AG04450 (cell line): ENCODE measurements at places on chromosomes 1 and 21.

DNA sequence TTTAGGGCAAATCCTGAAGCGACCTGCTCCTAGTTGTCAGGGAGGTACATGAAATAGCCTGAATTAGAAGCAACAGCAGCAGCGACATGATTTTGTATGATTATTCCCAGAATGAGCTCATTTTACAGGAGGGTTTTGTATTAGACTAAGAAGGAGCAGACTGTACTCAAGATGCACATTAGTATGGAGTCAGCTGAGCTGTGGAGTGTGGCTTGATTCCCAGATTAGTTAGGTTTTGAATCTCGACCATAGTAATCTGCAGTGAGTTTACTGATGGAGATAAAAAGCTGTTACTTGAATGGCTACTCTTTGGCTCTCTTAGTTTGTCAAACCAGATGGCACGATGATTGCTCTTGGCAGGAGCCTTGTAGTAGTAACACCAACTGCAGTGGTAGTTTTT, 143.1 kb downstream of the PHTF1 start:
- DNase-seq = no peak

DNA sequence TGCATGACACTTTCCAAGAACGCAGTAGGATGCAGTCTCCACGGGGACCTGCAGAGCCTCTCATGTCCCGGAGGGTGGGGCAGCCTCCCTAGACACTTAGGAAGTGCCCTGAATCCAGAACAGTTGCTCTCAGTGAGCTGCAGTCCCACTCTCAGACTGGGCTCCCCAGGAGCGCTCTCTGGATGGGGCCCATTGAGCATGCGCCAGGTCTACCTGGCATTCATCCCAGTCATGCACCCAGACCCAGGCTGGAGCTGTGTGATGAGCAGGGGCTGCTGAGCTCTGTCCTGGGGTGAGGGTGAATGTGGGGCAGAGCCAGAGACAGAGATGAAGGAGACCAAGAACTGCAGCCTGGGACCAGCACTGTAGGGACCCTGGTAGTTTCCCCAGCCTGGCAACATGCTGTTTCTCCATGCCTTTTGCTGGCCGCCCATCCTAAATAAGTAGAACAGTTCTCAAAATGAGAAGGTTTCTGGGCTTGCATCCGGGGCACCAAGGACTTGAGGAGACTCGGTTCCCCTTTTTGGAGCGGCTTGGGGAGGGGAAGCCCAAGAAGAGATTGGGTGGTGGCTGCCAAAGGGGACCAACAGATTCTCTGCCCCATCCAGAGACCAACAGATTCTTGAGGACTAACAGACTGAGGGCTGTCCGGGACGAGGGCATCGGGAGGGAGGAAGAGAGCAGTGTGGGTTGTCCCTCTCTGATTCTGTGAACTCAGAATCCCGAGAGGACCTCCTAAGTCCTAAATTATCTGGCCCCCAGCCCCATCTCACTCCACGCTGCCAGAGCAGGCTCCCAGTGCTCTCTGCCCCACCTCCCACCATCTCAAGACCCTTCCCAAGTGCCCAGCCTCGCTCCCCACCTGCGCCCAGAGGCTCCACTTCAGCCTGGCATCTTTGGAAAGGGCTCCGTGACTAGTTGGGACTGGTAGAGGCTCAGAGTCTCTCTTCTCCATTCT, 1.0 kb upstream of the PGLYRP4 start:
- no peak for DNase-seq

- DNase-seq = no peak
Measured at GRCh38 chr1:65221638-65222339, 73.8 kb downstream of the AK4 start.

DNA sequence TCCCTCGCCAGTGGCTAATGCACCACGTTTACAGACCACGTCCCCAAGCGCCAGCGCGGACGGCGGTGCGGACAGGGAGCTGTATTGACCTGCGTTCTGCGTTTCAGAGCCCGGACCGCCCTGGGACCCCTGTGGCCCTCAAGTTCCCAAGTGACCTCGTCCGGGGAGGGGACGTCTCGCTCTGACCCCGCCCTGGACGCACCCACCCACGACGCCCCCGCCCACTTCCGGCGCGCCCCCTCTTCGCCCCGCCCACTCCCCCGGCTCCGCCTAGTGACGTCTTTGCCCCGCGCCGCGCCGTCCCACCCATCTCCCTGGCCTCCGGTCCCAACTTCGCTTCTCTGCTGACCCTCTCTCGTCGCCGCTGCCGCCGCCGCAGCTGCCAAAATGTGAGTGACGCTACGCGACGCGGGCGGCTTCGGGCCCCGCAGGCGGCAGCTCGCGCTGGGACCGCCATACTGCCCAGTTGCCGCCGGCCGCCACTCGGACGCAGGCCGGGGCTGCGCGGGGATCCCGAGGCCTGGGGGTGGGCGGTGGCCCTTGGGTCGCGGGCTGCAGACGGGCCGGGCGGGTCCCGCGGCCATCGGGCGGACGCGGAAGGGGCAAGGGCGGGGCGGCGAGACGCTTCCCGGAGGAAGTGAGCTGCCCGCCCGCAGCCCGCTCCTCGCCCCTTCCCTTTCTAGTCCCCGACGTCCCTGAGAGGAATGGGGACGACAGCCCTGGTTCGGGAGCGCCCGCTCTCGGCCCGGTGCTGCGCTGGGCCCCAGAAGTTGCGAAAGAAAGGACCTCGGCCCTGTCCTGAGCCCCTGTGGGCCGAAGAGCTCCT, at the start of gene VAMP3:
VAMP3 (plus strand) TSS at position 300 of the 826 bp plus-strand sequence; CDS start at position 388, 88 bp downstream.
- no peak for DNase-seq

GRCh38 chr1:1157914-1158710, 15.6 kb upstream of the TTLL10 start:
- no peak for DNase-seq

DNA sequence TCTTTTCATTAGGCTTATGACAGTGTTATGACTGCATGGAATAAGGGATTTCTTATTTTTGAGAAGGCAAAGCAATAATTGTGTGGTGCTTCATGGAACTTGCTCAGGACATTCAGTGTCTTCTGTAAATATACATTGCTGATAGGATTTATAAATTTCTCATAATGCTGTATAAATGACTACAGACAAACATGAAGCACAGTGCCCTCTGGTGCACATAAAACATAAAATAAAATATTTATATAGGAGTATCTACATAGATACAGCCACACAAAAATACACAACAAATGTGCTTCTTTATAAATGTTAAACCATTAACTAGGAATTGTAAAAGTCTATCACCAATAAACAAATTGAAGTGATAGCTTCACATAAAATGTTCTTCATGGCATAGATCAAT, 24.1 kb downstream of the BRINP3 start:
- no peak for DNase-seq

GRCh38 chr1:168941640-168942039, 164.8 kb upstream of the ATP1B1 start:
- no peak for DNase-seq

GRCh38 chr21:22961258-22961657, 1963.0 kb downstream of the NCAM2 start:
- DNase-seq = no peak

- DNase-seq = no peak
Measured at GRCh38 chr1:226320930-226321329, 12.0 kb upstream of the LIN9 start.

DNA sequence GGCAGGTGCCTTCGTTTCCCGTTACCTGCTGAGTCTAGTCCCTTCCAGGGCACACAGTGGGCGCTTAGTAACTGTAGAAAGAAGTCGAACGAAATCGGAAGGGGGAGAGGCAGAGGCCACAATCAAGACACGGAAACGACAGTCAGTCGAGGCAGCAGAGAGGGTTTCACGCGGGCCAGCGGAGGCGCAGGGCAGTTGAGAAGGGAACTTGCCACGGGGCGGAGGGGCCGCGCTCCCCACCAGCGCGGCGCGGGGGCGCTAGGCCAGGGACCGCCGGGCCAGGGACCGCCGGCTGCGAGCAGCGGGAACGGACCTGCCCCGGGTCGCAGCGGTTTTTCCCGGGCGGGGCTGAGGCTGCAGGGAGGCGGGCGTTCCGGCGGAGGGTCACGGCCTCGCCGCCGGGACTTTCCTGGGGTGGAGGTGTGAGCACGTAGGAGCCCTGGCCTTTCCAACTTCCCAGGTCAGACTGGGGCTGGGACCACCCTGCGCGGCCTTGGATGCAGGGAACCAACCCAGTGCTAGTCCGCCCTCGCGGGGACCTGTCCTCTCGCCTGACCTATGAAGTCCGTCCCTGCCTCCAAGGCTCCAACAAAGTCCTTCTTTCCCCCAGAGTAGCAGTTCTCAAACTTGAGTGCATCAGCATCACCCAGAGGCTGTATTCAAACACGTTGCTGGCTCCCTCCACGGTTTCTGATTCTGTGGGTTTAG, 150.1 kb upstream of the FGGY start:
- DNase-seq = no peak

GRCh38 chr1:71610476-71610875, 529.6 kb upstream of the ZRANB2 start:
- DNase-seq = no peak

DNA sequence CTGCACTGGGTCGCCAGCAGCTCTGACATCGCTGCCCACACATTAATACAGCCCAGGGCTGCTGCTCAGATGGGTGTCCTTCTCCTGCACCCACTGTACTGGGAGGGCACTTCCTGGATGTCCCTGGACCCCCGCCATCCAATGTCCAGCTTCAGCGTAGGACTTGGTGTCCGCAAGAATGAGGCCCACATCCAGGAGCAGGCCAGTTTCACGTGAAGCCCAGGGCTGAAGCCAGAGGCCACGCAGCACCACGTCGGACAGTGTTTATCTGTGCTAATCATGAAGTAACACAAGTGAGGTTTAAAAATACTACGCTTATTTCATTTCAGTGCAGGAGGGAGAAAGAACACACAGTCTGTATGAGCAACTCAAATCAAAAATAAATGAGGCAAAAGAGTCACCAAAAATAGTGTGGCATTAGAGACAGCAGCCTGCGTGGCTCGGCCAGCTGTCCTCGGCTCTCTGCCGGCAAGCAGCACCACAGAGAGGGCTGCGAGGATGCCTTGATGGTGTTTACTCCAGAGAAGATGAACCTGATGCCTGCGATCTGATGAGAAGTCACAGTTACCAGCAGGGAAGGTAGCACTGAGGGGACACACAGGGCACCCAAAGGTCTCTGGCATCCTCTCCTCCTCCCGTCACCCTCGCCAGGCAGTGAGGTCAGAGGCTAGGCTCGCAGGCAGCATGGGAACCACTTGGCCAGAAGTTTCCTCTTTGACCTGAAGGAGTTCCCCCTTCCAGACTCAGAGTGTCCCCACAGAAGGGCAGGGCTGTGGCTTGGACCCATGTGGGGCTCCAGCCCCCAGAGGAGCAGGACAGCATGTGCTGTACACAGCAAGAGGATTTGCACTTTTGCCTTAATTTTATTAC, 22.1 kb upstream of the NPHP4 start:
- DNase-seq = no peak

- DNase-seq = no peak
Measured at GRCh38 chr1:3231245-3231644, 162.2 kb downstream of the PRDM16 start.

- no peak for DNase-seq
Measured at GRCh38 chr1:42758641-42759040, 8.2 kb downstream of the P3H1 start.

GRCh38 chr1:45097944-45098343, 85.9 kb downstream of the UROD start:
- no peak for DNase-seq
